Right cardiac atrium (tissue), 5 donors: ENCODE measurements at places on chromosomes 11 and 22. TPM values are rescaled to one million over a fixed set of nuclear protein-coding genes. Genes with fewer than 3 reads are reported as not detected.

The IL10RA gene
- total RNA-seq, result 18.5 TPM

The OR8U1 gene
- not detected for total RNA-seq

The RANGAP1 gene
- 36.6 TPM for total RNA-seq

The PDGFB gene
- 29.0 TPM for total RNA-seq

The PANX3 gene
- not detected for total RNA-seq

The DEPDC5 gene
- total RNA-seq, result 15.3 TPM

The GAL gene
- not detected for total RNA-seq

The MRPL21 gene
- total RNA-seq, result 77.1 TPM

The DDX17 gene
- total RNA-seq, result 239 TPM

The ZNF214 gene
- 2.1 TPM for total RNA-seq

The ZP1 gene
- not detected for total RNA-seq

The OR2AG1 gene
- total RNA-seq, result not detected

The CELF1 gene
- total RNA-seq, result 70.7 TPM

The CCDC87 gene
- 0.74 TPM for total RNA-seq

The SHISAL1 gene
- total RNA-seq, result 1.0 TPM

The LARGE2 gene
- total RNA-seq, result 0.18 TPM

The ART5 gene
- total RNA-seq, result 0.47 TPM

The SLC22A12 gene
- not detected for total RNA-seq

The OR52B6 gene
- not detected for total RNA-seq

The CALCA gene
- not detected for total RNA-seq

The TECTA gene
- 4.0 TPM for total RNA-seq

The MRGPRE gene
- 0.38 TPM for total RNA-seq

The SLC37A2 gene
- 4.5 TPM for total RNA-seq

The TRPC6 gene
- 0.26 TPM for total RNA-seq

The MMP1 gene
- not detected for total RNA-seq

The PNPLA3 gene
- not detected for total RNA-seq

The NRGN gene
- total RNA-seq, result 5.3 TPM

The FGF4 gene
- total RNA-seq, result not detected
